Ascending aorta (tissue), 2 donors: ENCODE measurements at places on chromosomes 7 and 10. TPM values are rescaled to one million over a fixed set of nuclear protein-coding genes. Genes with fewer than 3 reads are reported as not detected.

Gene IDI2
- total RNA-seq: not detected

Gene GIMAP7
- 9.4 TPM for total RNA-seq

Gene ATXN7L1
- 7.5 TPM for total RNA-seq

Gene TUBAL3
- not detected for total RNA-seq

Gene SRGN
- 155 TPM for total RNA-seq

Gene ATP5F1C
- total RNA-seq: 132 TPM

Gene C10orf105
- total RNA-seq: not detected

Gene ERVW-1
- not detected for total RNA-seq
